ENCODE measurements at places on chromosomes 1 and 21. TPM values are rescaled to one million over a fixed set of nuclear protein-coding genes. Genes with fewer than 3 reads are reported as not detected.

Gene KCNT2
- total RNA-seq: 9.5 TPM

DNA sequence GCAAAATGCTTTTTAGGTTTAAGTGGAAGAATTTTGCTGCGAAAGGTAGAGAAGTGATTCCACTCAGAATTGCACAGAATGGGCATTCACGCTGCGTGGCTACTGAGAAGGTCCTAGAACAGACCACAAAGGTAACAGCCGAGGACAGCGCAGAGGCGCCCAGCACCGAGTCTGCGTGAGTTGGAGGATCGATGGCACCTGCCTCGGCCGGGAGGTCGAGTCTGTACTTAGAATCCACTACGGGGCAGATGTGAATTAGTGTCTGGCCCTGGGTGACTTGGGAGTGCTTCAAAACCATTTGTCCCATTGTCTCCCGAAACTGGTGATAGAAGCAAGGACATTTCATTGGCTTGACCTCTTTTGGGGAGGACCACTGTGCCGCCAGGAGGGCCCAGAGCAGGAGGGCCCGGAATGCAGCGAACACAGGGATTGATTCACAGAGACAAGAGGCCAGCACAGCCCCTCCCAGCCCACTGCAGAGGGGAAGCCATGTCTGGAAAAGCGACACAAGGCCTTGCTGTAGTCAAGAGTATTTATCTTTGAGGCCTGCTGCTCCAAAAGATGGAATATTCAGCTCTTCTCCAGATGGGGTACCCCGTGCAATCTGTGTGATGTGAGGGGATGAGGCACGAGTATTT, 35.0 kb upstream of the TTC34 start:
- DNase-seq: no peak

GRCh38 chr1:10939654-10940450, 72.6 kb upstream of the TARDBP start:
- DNase-seq: no peak

DNA sequence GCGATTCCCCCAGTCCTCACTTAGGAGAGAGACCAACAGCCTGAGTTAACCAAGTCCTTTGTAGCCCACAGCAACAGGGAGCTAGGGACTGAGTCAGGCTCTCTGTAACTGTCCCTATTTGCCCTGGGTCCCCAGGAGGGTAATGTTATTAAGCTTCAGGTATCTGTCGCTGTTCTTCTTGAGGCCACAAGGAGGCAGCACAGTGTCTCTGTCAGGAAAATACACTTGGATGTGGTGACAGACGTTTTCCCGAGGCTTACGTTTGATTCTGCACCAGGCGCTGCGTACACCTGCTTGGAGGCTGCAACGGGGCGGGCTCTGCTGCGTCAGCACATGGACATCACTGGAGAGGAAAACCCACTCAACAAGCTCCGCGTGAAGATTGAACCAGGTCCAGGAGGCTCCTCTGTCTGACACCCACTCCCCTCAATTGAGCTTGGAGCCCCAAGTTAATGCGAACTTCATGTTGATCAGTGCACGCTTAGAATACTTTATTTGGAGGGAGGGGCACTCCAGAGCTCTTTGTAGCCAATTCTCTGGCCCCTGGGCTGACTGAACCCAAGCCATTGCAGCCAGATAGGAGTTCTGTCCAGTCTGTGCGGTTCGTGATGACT, 10.7 kb upstream of the ELF3 start:
- DNase-seq: no peak

DNA sequence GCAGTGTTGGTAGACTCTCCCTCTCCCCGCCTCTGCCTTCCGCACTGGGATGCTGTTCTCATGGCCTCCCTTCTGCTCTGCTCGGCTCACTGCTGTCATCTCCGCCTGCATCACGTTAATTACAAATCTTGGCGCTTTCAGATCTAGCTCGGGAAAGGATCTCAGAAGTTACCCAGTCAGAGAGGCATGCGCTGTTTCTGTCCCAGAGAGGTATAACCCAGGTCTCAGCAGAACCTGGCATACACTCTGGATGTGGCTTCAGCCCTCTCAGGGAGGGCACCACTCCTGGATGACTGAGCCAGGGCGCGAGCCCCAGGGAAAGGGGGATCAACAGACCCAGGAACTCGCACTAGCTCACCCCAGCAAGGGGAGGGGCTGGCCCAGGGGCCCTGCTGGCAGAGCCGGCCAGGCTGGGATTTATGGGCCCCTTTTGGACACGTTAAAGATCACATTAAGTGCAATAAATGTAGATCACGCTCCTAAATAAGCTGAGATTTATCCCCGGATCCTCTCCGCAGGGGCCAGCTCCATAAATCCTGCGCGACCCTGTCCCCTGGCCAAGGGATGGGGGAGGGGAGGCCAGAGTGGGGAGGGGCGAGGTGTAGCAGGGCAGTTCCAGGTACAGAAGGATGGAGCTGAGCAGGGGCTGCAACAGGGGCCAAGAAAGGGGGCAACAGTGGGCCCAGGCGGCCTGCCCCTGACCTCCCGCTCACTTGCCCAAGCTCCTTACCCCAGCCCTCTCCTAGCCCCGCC, 101.3 kb upstream of the ZBTB40 start:
- DNase-seq: no peak

Gene S100A8
- total RNA-seq: 31.6 TPM

Gene LENEP
- 0.94 TPM for total RNA-seq

GRCh38 chr1:5839881-5840550, 152.2 kb downstream of the NPHP4 start:
- DNase-seq: no peak

DNA sequence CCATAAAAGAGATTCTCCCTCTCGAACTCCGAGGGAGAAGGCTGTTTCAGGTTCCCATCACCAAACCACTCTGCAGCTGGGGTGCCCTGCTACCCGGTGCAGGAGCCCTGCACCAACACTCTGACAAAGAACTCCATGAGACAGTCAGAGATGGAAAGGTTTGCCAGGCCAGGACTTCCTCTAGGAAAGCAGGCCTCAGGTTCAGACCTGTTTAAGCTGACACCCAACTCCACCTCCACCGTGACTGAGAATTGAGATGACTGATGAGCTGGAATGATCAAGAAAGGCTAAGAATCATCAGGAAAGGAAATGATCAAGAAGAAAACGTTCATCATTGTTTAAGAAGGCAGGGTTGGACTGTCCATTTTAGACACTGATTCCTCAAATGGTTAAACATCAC, 46.2 kb upstream of the KCNE1 start:
- no peak for DNase-seq

GRCh38 chr1:2431103-2431502, 18.7 kb upstream of the PEX10 start:
- peak; percentile 75 for DNase-seq

Gene FABP3
- total RNA-seq: 15.9 TPM

- DNase-seq: no peak
Observed at GRCh38 chr1:63988941-63989340, 214.5 kb upstream of the UBE2U start.

GRCh38 chr1:18547460-18547859, 66.7 kb downstream of the KLHDC7A start:
- no peak for DNase-seq

Gene STYXL2
- total RNA-seq: not detected

- DNase-seq: no peak
Observed at GRCh38 chr1:86194491-86195034, 38.0 kb upstream of the COL24A1 start.

Gene HOOK1
- total RNA-seq: 15.9 TPM

Gene MFSD2A
- 28.5 TPM for total RNA-seq

GRCh38 chr1:2926447-2927055, 94.7 kb upstream of the ACTRT2 start:
- DNase-seq: no peak

DNA sequence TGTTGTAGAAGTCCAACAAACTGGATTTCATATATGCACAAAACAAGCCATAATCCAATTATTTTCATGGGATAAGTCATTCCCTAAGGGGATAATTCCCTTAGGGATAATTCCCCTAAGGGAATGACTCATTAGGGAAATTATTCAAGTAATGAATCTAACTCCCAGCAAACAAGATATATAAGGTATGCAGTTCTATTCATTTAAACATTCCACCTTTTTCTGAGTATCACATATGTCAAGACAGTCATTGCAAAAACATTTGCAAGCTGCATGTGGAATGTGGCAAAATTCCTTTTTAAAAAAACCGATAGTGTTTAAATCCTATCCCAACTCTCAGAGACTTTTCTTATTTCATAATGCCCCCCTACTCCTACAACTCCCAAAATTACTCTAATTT, 131.2 kb downstream of the AKT3 start:
- no peak for DNase-seq

Gene OTUD7B
- 34.3 TPM for total RNA-seq

DNA sequence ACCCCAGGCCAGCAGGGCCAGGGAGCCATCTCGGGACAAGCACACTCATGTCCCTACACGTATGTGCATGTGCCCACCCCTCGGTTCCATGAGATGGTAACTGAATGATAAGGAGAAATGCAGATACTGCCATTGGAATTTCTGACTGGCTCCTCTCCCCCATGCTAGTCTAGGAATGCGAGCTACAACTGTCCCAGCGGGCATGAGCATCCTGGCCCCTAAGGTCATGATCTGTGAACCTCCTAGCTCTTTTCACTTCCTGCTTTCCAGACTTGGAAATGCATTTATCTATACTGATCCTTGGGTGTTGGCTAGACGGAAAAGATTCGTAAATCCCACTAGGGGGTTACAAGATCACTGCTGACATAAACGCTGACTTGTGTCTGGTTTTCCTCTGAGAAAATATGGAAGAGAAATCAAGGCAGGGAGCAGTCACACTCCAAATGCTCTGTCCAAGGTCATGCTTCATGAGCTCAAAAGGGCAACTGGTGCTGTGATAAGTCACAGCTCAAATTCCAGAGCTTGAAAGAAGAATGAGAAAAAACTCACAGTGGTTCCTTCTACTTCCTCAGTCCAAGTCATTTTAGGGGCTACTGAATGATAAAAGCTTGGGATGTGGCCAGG, 49.8 kb downstream of the SLC45A1 start:
- no peak for DNase-seq

DNA sequence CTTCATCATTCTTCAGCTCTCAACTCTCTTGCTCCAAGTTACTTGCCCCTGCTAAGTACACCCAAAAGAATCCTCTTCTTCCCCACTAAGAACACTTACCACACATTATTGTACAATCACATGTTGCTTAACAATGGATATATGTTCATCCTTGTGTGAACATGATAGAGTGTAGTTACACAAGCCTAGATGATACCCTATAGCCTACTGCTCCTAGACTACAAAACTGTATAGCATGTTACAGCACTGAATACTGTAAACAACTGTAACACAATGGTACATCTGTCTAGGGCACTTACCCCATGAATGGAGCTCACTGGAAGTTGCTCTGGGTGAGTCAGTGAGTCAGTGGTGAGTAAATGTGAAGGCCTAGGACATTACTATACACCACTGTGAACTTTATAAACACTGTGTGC, 77.4 kb downstream of the RERE start:
- DNase-seq: no peak

DNA sequence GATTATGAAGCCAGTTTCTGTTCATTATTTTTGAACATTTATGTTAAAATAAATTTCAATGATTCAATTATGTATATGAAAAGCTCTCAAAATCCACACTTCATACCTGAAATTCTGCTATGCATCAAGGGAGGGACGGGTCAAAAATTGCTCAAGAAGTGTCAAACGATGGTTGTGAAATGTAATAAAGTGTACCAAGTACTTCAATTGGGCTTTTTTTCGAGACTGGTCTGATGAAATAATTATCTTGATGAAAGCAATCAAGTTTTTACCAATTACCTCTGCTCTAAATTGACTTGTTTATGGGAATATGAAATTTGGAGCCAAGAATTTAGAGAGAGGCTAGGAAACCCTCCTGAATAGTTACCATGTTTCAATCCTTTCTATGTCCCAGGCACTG, 7.9 kb downstream of the OSCP1 start:
- DNase-seq: no peak

GRCh38 chr1:19980314-19980713, 896 bp upstream of the PLA2G2A start:
- DNase-seq: no peak
